ENCODE measurements at places on chromosomes 2 and 18. TPM values are rescaled to one million over a fixed set of nuclear protein-coding genes. Genes with fewer than 3 reads are reported as not detected.
A peak's percentile ranks its signal among the peaks of the same experiment; 100 is the strongest.

DNA sequence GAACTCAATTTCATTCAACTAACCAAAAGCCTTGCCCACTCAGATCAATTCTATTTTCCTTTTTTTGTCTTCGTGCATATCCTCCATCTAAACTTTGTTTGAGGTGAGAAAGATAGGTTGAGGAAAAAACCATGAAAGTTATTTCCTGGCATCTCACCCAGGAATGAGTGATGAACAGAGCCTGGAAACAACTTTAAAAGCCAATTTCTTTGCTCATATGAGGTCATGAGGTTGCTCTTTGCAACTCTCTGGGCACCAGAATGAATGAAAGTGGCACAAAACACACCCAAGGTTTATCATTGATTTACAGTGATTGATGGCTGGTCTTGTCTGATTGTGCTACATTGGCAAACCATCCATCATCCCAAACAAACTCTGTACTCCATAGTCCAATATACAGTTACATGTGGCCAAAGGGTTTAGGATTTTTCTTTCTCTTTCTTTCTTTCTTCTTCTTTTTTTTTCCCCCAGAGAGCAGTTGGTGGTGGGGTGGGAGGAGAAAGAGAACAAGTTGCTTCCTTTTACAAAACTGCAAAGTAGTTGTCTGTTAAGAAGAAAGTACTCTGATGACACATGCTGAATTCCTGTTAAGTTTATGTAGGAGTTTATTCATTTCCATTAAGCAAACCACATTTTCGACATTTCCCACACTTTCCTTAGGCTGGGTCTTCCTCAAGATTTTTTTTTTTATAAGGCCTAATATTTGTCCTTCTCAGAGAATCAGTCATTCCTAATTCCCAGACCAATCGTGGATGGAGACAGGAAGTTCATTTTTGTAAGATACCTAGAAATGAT, 575.9 kb upstream of the ZEB2 start:
- DNase-seq, result no peak

DNA sequence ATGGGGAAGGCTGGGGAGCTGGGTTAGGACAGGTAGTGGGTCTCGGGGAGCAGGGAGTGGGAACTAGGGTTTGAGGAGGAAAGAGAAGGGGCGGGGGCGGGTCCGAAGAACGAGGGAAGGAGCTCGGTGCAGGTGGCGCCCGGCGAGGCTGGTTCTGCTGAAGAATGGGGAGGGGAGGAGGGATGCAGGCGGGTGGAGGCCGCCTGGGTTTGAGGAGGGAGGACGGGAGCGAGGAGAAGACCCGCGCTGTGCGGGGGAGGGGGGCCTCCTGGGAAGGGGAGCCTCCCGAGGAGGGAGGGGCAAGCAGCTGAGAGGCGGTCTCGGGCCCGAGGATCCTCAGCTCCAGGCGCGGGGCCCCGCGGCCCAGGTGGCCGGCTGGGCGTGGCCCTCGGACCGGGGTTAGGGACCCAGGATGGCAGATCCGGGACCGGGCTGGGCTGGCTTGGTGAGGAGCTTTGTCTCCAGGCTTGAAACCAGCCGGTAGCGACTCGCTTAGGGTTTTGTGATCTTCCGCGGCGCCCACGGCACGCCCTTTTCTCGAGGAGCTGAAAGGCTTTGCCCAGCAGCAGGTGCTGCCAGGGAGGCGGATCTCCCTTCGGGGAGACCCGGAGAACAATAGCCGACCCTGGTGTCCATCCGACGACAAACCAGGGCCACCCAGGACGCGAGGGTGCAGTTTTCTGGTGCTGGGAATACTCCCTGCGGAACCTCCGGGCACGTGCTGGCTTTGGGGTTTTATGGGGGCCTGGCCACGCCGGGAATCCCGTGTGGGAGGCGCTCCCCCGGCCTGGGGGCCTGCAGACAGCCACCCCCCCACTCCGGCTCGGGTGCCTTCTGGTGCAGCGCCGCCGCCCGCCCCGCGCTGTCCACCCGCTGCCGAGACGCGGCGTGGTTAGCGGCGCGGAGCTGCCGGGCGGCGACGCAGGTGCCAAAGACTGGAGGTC, 1.4 kb downstream of the DPYSL5 start:
- no peak for DNase-seq

DNA sequence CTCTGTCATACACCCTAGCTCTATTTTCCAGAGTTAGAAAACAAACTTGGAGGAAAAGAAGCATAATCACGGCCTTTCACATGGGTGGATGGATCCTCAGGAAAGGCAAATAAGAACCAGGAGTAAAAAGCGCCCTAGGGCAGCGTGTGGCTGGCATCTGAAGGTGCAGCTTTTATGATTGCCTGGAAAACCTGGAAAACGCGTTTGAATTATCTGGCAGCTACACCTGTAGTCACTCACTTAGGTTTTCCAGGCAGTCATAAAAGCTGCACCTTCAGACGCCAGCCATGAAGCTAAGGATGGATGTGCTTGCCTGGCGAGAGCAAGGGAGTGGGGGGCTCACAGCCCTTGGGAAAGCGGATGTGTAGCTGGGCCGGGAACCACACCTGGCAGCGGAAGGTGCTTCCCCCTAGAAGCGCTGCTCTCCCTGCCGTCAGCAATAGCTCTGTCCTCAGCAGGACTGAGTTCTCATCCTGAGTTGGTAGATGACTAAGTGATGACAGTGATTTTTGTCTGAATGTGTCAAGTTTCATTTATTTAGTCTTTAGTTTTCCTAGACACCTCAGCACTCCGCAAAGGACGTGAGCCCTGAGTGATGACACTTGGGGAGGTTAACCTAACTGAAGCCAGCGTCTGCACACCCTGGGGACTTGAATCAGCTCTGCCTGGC, 82.0 kb downstream of the DCDC2C start:
- no peak for DNase-seq

- no peak for DNase-seq
Measured at GRCh38 chr2:182228741-182229140, 198.1 kb downstream of the PDE1A start.

- no peak for DNase-seq
Measured at GRCh38 chr18:7740821-7741220, 173.7 kb downstream of the PTPRM start.

DNA sequence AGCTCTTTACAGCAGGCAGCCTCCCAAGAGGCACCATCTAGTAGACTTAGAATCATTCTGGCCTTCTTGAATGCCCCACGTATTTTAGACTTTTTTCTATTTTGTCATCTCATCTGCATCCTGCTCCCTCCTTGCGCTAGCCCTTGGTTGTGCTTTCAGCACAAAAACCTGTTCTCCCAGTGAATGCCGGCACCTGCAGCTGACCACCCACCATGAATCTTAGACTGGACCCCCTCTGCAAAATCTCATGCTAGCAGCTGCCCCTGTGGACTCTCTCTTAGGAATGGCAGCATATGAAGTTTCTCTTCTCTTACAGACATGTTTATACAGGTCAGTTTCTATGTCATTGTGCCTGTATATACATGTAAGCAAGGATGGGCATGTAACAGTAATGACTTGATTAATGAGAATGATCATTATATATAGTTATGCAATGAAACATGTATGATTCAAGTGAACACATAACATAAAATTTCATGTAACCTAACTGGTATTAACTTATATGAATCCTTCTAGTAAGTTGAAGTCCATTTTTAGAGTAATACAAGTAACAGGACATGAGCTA, 159.8 kb downstream of the SUCLG1 start:
- no peak for DNase-seq

- DNase-seq, result no peak
Measured at GRCh38 chr18:74589021-74589420, 8.6 kb upstream of the ZNF407 start.

DNA sequence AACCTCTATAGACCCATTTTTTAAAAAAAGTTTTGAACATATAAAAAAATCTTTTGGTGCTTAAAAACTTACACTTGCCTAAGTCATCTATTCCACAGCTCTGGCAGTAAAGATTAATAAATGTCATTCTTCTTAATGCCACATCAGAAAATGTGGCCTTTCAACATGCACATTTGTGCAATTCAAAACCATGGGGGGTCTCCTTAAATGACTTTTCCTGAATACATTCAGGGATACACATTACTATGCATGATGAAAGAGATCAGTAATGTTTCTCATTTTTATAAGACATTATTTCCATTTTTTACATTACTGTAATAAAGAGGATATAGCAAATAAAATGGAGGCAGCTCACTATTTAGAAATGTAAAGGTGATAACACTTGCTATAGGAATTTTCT, 142.3 kb downstream of the RBM43 start:
- DNase-seq, result no peak

DNA sequence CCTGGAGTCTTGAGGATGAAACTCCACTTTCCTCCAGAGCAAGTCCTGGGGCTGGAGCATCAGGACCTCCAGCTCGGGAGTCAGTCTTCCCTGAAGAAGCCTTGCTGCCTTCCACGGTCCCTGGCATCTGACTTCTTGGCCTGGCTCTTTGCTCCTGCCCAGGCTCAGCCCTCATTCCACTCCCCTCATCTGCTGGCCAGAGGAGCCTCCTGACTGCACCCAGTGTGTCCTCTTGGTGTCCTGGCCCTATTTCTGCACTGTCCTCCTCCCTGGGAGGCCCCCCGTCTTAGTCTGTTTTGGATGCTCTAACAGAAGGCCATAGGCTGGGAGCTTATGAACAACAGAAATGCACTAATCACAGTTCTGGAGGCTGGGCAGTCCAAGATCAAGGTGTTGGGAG, 231.5 kb downstream of the LOXHD1 start:
- no peak for DNase-seq

- DNase-seq, result no peak
Measured at GRCh38 chr2:1486670-1487069, 73.4 kb downstream of the TPO start.

- no peak for DNase-seq
Measured at GRCh38 chr2:99404039-99404796, 67.0 kb downstream of the EIF5B start.

DNA sequence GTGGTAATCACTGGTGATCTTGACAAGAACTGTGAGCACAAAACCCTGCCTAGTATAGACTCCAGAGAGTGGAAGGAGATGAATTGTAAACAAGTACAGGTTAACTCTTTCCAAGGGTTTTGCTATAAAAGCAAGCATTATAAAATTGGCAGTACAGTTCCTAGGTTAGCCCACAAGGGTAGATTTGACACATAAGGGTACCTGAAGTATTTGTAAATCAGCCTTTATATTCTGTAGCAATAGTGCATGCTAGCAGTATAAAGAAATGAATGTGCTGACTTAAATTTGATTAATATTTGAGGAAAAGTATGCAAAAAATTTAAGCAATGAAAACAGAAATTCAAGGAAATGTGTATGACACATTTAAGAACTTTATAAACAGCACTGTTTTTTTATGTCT, 42.4 kb downstream of the SP3 start:
- no peak for DNase-seq

- no peak for DNase-seq
Measured at GRCh38 chr2:217757108-217757463, 245.7 kb downstream of the TNS1 start.

DNA sequence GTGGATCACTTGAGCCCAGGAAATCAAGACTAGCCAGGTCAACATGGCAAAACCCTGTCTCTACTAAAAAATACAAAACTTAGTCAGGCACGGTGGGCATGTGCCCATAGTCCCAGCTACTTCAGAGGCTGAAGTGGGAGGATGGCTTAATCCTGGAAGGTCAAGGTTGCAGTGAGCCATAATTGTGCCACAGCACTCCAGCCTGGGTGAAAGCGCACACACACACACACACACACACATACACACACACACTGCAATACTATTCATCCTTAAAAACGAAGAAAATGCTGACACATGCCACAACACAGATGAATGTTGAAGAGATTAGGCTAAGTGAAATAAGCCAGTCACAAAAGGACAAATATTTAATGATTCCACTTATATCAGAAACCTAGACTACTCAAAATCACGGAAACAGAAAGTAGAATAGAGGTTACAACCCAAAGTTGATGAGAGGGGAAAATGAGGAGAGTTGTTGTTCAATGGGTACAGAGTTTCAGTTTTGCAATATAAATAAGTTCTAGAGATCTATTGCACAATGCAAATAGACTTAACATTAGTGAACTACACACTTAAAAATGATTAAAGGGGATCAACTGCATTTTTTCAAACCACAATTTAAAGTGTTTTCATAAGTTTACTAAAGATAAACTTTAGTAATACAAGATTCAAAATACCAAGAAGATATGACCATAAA, 114.5 kb downstream of the USP34 start:
- DNase-seq, result peak; percentile 9

- DNase-seq, result no peak
Measured at GRCh38 chr18:6836331-6836730, 106.8 kb downstream of the ARHGAP28 start.

DNA sequence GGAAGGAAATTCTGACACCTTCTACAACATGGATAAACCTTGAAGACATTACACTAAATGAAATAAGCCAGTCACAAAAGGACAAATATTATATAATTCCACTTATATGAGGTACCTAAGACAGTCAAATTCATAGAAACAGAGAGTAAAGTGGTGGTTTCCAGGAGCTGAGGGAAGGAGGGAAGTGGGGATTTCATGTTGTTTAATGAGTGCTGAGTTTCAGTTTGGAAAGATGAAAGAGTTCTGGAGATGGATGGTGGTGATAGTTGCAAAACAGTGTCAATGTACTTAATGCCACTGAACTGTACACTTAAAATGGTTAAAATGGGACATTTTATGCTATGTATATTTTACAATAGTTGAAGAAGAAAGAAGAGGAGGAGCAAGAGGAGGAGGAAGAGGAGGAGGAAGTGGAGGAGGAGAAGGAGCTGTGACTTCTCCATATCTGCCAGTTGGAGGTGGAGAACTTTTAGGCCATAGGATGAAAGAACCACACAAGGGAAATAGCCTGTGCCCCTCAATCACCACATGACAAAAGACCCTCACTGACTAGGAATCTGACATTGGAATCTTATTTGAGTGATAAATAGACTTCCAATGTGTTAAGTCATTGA, 55.3 kb upstream of the LGALSL start:
- no peak for DNase-seq

DNA sequence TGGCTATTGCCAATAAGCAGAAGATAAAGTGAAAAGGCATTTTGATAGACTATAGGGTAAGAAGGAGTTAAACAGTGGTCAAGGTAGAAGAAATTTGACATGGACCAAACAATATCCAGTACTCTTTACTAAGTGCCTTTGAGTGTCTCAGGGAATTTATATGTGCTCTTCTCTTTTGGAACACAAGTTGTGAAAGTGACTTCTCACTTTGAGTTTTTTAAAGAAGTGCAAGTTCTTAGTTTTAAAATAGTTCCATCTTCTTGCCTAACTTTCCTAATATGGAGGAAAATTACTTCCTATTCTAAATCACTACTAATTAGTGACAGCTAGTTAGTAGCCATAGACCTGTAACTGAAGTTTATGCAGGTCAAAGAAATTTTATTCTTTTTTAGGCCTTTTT, 63.4 kb downstream of the AFTPH start:
- DNase-seq, result no peak

FN1 gene
- polyA plus RNA-seq, result 1,619 TPM

DLX2 gene
- polyA plus RNA-seq, result not detected

MBD5 gene
- polyA plus RNA-seq, result 52.5 TPM

SGPP2 gene
- polyA plus RNA-seq, result 4.3 TPM

SH3YL1 gene
- 113 TPM for polyA plus RNA-seq

LINC00305 gene
- 0.46 TPM for polyA plus RNA-seq

Data from right lung (tissue), 10 donors.